ENCODE measurements at places on chromosomes 3 and 15. TPM values are rescaled to one million over a fixed set of nuclear protein-coding genes. Genes with fewer than 3 reads are reported as not detected.

DNA sequence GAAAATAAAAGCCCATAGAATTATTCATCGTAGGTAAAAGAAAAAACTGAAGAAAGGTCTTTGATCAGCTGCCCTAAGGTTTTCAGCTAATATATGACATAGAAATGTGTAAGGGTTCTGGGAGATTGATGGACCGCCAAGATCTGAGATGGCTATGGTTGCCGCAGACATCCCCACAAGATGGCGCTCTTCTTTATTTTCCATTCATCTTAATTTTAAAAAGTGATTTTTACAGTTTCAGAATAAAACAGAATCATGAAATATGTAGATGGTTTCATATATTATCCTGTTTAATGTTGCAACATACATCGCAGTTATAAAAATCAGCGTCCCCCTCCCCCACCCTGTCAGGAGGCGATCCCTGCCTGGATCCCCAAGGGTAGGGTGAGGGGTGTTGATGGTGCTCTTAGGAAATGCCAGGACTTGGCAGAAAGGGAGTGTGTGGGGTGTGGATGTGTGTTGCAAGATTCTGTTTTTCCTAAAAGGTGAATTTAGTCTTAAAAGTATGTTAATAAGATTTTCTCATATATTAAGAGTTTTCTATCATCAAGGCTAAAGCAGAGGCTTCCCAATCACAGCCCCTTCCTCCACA lies 68.8 kb downstream of the ANXA2 start:
- DNase-seq: no peak

DNA sequence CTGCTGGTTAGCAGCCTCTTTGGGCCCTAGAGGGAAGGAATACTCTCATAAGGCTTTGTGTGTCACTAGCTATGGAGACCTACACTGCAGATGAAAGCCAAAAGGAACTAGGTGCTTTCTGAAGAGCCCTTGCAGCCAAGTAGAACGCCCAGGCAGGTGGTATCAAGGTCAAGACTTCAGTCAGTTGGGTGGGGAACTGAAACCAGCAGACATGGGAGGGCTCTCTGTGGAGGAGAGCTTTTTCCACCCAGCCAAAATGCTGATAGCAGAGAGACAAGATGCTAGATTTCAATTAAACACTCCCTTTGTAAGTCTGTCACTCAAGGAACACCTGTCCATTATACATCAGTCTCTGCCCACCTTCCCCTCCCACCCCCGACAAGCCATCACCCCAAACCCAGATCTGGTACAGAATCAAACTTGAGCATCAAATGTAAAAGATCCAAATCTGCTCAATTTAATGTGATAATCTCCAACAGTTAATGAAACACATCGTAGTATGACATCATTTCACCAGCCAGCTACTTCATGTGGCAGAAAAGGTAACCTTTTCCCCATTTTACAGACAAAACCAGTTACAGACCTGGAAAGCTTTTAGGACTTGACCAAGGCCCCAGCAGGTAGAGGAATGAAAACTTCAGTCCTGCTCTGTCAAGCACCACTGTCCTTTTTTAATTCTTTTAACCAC lies 14.6 kb downstream of the MRPS25 start:
- no peak for DNase-seq

GRCh38 chr3:37015642-37016041 lies 22.3 kb downstream of the MLH1 start:
- DNase-seq: no peak

- DNase-seq: no peak
These were observed 36.4 kb upstream of the EHHADH start for GRCh38 chr3:185290266-185290665.

DNA sequence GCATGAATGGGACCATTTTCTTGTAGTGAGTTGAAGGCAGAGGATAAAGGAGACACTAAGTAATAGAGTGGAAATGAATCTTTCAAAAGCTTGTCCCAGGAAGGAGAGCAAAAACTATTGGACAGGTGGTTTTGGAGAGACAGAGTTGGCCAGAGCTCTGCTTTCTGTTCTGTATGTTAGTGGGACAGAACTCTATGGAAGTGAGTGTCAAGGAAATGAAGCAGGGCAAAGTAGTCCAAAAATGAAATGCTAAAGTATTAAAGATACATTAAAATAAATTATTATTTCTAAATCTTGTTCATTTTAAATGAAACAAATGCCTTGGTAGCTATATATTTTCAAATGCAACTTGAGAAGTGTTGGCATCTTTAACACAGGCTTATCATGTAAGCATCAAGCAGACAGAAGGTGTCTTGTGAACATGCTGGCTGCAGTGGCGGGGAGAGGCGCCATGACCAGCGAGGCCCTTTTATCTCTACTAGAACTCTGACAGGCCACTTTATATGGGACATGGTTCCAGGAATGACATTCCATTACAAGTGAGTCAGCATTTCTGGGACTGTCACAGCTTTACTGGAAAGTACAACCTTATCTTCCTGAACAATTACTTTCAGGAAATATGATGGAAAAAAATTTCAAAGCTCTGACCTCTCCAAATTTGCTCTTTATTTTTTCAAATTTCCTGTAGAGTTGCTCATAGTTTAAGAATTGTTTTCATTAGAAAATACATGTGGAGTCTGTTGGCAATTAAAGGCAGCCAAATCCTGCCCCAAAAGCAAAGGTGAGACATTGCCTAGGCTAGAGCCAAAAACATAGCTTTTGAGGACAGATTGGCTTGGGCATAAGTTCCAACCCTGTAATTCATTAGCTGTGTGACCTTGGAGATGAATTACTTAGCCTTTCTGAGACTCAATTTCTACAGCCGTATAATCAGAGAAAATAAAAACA lies 106.5 kb downstream of the ECT2 start:
- no peak for DNase-seq

DNA sequence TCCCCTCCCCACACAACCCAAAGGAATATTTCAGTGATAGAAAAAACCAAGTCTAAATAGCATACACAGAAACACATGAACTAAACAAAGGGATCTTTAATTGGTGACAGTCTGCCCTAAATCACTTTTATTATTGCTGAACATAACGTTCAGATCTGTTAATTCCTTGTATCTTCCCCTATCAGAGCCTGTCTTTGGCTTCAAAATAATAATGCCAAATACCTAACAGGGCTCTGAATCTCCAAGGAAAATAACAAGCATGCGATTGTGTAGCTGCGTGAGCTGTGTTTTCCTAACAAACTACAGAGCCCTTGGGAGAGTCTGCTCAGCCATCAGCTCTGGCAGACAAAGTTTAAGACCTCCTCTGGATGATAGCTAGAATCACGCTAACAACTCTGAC lies 1010.1 kb downstream of the ROBO1 start:
- DNase-seq: no peak

DNA sequence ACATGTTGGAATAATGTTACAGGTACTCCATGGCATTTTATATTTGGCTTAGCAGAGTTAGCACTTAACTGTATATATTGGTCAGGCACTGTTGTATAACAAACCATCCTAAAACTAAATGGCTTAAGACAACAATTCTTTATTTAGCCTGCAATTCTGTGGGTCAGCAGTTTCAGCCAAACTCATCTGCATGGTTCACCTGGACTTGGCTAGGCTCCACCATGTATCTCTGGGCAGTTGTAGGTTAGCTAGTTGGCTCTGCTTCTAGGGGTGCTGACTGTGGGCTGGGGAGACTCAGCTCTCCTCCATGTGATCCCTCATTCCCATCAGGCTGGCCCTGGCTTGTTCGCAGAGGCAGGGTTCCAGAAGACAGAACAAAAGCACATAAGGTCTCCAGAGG lies 34.4 kb downstream of the RARB start:
- no peak for DNase-seq

DNA sequence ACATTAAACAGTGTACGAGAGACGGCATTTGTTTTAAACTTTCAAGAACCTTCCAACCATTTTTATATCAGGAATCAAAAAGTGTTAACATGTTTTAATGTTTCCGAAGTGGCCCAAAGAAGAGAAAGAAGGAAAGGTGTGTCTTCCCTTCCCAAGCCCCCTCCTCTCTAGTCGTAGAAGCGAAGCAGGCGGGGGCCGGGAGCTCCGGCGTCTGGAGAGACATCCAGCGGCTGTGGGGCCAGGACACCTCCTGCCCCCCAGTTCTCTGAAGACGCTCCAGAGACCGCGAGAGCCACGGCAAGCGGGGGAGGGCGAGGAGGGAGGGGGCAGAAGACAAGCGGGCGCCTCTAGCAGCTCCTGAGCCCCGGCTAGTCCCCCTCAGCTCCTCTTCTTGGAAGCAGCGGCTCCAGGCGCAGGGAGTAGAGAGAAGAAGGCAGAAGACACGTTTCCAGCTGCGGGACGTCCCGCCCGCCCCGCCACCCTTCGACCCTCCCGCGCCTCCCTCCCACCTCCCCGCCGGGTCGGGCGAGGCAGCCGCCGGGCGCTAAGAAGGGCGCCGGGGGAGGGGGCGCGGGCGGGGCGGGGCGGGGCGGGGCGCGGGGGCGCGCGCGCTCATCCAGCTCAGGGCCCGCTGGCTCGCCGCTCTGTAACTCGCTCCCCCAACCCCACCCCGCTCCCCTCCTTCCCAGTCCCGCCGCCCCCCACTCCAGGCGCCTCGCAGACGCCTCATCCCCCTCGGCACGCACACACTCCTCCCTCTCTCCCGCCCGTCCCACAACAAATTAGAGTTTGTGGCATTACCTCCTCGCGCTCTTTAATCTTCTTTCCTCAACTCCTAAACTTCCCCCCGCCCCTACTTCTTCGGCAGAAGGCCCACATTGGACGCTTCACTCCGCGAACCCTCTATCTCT lies at the start of gene ZBTB20:
Gene ZBTB20, minus strand, starts transcription at position 871 of the 911 bp plus-strand sequence.
- peak; percentile 30 for DNase-seq

- DNase-seq: no peak
These were observed 20.5 kb upstream of the SCN10A start for GRCh38 chr3:38836561-38836960.

DNA sequence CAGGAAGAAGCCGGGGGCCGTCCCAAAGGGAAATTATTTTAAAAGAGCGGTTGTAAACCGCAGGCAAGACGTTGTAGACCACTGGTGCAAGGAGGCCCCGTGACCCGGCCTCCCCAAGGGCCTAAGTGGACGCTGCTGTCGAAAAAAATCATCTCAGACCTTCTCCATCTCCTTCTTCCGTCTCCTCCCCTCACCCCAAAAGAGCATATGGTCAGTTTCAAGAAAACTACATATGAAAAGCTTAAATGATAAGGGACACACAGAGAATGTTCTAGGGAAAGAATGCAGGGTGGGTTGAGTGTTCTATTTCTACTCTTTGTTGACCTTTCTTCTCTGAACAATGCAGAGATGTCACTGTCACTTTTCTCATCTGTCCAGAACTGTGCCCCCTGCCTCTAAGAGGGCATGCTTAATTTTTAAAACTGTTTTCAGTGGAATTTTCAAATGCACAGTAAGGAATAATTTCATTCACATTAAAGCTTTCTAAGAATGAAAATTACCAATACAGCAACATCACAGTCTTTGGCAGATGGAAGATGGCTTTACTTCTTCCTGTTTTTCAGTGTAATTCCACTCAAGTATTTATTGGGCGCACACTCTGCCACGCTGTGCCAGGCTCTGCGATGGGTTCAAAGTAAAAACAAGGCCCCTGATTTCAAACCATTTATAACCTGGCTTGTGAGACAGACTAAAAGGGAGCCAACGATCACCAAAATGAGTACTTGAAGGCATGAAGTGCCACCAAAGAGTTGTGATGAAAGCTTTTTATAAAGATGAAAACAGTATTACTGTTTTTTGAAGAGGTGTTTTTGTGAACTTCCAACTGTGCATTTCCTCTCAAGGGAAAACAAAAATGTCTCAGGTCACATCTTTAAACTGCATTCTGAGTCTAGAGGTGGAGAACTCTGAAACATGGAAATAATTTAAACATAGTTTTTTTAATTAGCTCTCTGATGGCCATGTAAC lies 891 bp upstream of the TOP2B start:
- no peak for DNase-seq

GRCh38 chr15:34841262-34841725 lies 45.9 kb upstream of the ACTC1 start:
- no peak for DNase-seq

DNA sequence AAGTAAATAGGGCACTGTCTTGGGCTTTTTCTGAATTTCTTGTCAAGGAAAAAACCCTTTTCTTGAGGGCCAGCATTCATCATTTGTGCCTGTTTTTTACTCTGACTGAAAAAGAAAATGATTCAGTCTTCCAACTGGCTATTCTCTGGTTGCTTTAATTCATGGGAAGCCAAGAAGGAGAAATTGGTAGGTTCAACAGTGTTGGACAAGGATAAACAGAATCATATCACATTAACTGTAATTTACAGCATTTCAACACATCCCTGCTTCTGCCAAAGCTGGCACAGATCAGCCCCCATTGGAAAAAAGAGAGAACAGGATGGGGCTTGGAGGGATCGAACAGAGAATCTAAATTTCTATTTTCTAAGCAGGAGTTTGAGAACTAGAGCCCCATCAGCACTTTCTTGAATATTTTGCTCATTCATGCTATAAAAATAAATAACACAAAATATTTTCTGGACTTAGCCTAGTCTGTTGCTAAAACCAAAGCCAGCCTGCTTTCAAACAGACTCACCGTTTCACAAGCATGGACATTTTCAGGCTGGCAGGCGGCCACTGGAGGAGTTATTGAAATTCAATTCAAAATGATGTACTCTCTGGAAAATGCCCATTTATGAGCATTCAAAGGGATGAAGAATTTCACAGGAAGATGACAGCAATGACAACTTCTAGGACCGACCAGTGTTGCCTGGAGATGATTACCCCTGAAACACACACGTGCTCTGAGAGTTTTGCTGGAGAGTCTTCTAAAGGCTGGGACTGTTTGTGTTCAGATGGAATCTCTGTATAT lies 181.2 kb downstream of the WNT5A start:
- DNase-seq: peak; percentile 40

DNA sequence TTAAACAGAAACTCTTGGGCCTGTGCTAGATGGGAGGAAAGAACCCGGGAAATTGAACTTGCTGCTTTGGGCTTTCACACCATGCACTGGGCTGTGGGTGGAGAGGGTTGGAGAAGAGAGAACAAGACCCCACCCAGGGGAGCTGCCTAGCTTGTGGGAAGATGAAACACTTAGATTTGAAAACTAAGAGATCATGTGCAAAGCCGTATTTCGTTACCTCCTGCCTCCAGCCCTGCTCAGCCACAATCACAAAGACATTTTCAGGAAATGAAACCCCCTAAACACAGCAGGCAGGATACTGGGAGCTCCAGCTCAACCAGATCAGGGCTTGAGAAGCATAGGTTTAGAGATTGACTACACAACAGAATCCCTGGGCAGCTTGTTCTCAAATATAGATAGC lies 183.0 kb upstream of the C2CD4B start:
- no peak for DNase-seq

GRCh38 chr15:96969732-96970710 lies 639.5 kb downstream of the NR2F2 start:
- DNase-seq: no peak

GRCh38 chr3:107068980-107069379 lies 308.3 kb upstream of the CCDC54 start:
- DNase-seq: no peak

The SLITRK3 gene
- total RNA-seq: 35.4 TPM

The BTLA gene
- not detected for total RNA-seq

The COL6A5 gene
- total RNA-seq: not detected

The GALNT15 gene
- total RNA-seq: 69.7 TPM

The ALDH1L1 gene
- total RNA-seq: 34.5 TPM

The AMIGO3 gene
- not detected for total RNA-seq

The CPNE9 gene
- 34.1 TPM for total RNA-seq

The ST6GAL1 gene
- 57.3 TPM for total RNA-seq

The NPAP1 gene
- 0.92 TPM for total RNA-seq
